ENCODE measurements at places on chromosomes 3 and 15.

DNA sequence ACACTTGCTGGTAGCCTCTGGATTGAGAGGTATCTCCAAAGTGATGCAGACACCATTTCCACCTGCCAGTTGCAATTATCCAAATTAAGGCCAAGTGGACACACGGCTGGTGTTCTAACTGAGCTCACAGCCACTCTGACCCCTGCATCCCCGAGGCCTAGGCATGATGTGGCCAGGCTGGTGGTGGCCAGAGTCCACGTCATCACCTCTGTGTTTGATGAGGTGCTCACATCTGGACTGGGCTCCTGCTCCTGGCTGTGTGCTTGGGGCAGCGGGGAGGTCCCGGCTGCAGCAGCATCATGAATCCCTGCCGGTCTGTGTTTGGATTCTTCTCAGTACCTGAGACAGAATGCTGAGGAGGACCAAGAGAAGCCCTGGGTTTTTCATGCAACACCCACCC, 4.9 kb downstream of the OXTR start:
- no peak for DNase-seq

- DNase-seq = no peak
These were observed 12.4 kb upstream of the SEC13 start for GRCh38 chr3:10333349-10333650.

DNA sequence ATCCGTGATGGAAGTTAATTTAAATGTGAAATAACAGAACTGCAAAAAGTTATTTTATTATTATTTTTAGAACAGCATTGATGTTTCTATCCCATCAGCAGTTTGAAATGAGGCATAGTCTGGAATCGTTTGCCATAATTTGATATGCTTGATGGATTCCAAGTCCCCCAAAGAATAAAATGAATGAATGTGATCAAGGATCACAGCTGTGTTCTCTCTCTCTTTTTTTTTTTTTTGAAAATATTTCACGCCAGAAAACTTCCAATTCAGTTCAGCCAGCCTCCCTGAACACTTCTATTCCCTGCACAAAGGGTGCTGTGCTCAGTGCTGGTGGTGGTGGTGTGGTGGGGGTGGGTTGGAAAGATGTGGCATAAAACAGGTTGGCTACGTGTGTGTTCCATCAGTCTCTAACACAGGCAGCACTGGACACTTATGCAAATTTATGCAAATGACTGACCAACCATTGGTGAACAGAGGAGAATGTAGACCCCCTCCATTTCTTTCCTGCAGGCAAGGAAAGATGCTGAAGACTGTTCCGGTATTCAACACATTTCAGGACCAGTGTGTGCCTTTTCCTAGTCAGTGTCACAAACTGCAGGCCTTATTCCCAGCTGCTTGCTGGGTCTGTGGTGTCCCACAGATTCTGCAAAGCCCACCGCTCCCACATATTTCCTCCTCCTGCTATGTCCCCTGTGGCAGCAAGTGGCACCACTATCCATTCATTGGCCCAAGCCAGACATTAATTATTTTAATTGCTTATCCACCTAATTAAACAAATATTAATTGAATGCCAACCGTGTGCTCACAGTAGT, 10.6 kb downstream of the ARNT2 start:
- no peak for DNase-seq

DNA sequence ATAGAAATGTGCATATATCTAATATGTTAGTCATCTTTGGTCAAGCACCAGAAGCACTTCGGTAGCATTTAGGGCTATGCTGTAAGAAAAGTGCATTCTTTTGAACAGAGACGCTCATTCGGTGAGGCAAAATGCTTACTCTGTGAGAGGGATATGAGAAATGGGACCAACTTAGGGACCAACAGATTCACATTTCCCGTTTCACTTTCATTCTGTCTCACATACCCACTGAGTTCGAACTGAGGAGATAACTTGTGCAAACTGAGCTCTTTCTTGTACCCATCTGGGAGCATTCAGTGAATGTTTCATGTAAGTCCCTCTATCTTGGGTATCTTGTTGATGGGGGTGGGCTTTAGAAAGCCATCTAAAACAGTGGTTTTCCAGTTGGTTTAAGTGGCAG, 135.3 kb downstream of the FEZF2 start:
- no peak for DNase-seq

DNA sequence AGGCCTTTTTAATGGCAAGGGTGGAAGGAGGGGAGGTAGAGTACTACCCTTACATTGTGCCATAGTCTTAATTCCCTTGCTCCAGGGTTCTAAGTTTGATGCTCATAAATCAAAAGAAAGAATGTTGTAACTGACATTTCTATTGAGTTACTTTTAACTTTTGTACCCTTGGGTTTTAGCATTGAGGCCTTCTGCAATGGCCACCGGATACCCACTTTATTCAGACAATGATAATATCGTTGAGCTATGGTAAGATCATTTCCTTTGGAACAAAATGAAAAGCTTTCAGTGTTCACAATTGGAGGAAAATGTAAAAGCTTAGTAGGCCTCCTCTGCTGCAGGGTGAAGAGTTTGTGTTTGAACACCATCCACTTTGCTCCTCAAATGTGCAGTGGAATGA, 16.8 kb downstream of the CGNL1 start:
- DNase-seq = no peak

DNA sequence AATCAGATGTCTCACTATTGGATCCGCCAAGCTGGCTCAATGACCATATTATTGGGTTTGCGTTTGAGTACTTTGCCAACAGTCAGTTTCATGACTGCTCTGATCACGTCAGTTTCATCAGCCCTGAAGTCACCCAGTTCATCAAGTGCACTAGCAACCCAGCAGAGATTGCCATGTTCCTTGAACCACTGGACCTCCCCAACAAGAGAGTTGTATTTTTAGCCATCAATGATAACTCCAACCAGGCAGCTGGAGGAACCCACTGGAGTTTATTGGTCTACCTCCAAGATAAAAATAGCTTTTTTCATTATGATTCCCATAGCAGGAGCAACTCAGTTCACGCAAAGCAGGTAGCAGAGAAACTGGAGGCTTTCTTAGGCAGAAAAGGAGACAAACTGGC, 21.5 kb downstream of the SENP8 start:
- DNase-seq = no peak

- no peak for DNase-seq
These were observed 3.3 kb downstream of the LYSMD4 start for GRCh38 chr15:99729920-99730319.

DNA sequence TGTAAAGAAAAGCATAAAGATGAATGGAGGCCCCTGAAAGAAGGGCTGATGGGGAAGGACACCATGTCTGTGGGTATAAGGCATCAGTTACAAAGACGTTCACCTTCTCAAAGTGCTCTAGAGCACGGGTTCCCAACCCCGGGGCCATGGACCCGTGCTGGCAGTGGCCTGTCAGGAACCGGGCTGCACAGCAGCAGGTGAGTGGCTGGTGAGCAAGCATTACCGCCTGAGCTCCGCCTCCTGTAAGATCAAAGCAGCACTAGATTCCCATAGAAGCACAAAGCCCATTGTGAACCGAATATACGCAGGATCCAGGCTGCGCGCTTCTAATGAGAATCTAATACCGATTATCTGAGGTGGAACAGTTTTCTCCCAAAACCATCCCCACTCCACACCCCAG, 25.7 kb downstream of the MYO1E start:
- DNase-seq = no peak

DNA sequence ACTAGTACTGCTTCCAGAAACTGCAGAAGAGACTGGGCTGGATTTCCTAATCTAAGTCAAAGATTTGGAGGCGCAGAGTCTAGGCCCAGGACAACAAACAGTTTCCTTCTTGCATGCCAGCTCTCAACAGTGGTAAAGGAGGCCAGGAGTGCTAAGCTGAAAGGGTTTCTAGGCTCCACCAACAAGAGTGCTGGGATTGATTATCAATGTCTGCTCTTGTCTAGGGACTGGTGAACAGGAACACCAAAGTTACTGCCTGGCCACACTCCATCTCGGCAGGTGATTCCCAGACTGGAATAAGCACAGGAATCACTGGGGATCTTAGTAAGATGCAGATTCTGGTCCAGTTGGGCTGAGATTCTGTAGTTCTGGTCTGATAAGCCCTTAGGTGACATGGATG, 22.8 kb upstream of the FGD5 start:
- DNase-seq = no peak

DNA sequence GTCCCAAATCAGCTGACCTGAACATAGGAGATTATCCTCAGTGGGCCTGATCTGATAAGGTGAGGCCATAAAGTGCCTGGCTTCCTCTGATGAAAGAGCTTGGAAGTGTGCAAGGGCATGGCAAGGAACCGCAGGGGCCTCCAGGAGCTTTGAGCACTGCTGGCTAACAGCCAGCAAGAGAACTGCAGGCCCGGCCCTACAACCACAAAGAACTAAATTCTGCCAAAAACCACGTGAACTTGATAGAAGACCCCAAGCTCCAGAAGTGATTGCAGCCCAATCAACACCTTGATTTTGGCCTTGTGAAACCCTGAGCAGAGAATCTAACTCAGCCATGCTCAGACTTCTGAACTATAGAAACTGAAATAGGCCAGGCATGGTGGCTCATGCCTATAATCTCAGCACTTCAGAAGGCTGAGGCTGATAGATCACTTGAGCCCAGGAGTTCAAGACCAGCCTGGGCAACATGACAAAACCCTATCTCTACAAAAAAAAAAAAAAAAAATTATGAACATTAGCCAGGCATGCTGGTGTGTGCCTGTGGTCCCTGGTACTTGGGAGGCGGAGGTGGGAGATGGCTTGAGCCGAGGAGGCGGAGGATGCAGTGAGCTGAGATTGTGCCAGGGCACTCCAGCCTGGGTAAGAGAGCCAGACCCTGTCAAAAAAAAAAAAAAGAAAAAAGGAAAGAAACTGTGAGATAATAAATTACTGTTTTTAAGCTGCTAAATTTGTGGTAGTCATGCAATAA, 7.7 kb upstream of the DIS3L start:
- peak; percentile 49 for DNase-seq

GRCh38 chr3:3847994-3848922, 49.0 kb downstream of the LRRN1 start:
- no peak for DNase-seq

- no peak for DNase-seq
These were observed 82.4 kb upstream of the ST3GAL6 start for GRCh38 chr3:98680723-98681122.

DNA sequence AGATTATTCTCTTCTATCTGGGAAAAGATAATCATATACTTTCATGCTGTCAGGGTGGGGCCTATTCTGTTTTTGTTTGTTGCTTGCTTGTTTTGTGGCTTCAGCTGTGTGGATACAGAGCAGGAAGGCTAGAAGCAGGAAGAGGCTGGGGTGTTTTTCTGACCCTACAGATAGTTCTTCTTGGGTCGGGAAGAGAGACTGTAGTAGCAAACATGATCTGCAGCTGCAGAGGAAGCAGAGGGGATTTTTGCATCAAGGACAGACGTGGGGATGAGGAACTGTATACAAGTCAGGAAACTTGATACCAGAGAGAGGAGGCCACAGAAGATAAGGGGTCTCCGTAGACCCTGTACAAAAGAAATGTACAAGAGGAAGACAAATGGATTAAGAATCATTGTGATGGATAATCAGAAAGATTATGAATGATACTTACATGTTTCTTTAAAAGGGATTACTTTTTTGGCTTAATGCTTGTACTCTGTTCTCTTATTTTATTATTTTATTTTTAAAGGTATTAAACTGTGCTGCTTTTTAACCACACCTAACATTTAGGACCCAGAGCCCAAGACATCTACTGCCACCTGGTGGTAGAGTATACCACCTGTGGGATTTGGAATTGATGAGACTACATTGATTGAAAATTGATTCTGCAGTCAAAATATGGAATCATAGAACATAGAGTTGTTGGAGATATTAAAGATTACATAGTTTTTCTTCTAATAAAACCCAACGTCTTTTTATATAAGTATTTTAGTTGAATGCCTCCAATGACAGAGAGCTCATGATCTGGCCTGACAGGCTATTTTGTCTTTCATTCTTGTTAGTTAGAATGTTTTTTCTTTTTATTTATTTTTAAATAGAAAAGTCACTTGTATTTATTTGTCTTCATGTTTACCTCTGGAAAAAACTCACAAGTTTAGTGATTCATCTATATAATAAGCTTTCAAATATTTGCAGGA, 87.3 kb upstream of the ROPN1 start:
- DNase-seq = no peak

- DNase-seq = no peak
These were observed 408.5 kb downstream of the ERC2 start for GRCh38 chr3:56059731-56060130.

DNA sequence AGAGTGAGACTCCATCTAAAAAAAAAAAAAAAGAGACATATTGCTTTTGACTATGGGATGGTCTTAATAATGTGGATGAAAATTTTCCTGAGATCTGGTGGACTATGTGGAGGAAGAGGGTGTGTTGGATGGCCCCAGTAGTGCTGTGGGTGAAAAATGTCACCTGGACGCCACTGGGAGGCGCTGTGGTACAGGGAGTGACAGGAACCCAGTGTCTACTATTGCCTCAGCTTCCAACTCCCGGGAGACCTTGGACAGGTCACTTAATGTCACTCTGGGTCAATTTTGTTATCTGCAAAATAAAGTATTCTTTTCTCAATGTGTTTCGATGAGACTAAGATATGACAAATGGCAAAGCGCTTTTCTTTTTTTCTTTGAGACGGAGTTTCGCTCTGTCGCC, 27.7 kb upstream of the DCP1A start:
- peak; percentile 86 for DNase-seq

DNA sequence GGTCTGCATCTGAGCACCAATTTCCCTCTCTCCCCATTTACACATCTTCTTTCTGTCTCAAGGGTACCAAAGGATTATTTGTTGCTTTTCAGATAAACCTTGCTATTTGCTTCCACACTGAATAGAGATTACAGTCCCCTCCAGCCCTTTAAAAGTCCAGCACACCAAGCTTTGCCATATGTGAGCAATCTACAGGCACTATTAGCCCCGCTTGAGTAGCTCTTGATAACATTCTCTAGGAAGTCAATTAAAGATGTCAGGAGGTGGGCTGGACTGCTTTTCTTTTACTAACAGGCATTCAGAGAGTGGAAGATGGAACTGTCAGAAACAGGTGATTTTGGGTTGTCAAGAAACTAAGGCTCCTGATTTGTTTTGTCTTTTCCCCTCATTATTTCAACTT, 417.0 kb downstream of the ROBO2 start:
- DNase-seq = no peak

- DNase-seq = no peak
These were observed 36.1 kb downstream of the NSMCE3 start for GRCh38 chr15:29233566-29233965.

- no peak for DNase-seq
These were observed 69.8 kb downstream of the SH3GL3 start for GRCh38 chr15:83516935-83517334.

DNA sequence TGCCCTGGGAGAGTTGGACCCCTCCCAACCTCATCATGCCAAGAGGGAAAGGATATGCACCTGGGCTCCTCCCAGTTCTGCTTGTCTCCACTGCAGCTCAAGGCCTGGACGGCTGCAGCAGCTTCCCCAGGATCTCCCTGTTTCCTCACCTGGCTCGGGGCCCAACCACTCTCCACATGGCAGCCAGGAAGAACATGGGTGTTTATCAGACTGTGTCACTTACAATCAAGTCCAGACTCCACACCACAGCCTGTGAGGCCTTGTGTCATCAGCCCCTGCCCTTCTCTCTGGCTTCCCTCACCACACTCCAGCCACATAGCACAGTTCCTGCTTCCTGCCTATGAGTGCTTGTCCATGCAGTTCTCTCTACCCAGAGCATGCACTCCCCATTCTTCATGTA, 534.4 kb downstream of the EPHB1 start:
- DNase-seq = no peak

- no peak for DNase-seq
These were observed 36.9 kb downstream of the POLR2M start for GRCh38 chr15:57743424-57743823.

Data from lower leg skin (tissue), 4 donors.